ENCODE measurements at places on chromosomes 6 and 20. TPM values are rescaled to one million over a fixed set of nuclear protein-coding genes. Genes with fewer than 3 reads are reported as not detected.
A peak's percentile ranks its signal among the peaks of the same experiment; 100 is the strongest.

GRCh38 chr6:122678841-122679240 is 68.6 kb downstream of the PKIB start:
- H3K4me3 ChIP-seq, result no peak overlapping the region
- H3K27ac ChIP-seq, result no peak overlapping the region
- peaks cover 22% of the 10 kb centered on the region for H3K4me1 ChIP-seq
- H3K36me3 ChIP-seq, result no peaks in the 10 kb centered on the region
- DNase-seq, result no peak

Gene FNDC1
- total RNA-seq, result 0.17 TPM

Gene SLC17A3
- total RNA-seq, result not detected

DNA sequence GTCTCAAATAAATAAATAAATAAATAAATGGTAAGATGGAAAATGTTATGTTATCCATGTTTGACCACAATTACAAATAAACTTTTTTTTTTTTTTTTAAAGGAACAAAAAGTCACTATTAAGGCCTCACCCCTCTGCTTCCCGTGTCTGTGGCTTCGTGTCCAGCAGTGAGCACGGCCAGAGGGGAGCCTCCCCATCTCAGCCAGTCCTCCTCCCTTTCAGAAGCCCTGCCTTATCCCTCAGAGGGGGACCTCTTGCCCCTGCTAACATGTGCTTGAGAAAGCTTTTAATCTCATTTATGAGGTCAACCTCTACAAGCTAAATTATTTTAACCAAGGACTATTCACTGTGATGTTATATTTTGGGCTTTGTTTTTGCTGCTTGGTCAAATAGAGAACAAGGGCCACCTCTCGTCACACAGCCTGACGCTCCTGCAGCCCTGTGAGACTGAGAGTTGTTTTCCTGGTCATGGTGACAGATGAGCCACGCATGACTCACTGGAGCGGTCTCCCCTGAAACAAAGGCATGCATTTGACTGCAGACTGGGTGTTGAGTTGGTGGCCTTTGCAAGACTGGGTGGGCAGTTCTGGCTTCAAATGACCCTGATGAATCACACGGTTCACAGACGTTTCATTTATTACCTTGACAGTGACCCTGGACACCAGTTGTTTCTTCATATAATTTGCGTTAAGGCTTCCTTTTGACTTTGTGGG is 131.8 kb downstream of the TIAM2 start:
- peaks cover 37% of the 10 kb centered on the region for H3K4me1 ChIP-seq
- no peaks in the 10 kb centered on the region for H3K27me3 ChIP-seq
- peak overlapping the region; percentile 50 for H3K4me3 ChIP-seq
- DNase-seq, result peak; percentile 80
- peak overlapping the region; percentile 97 for H3K27ac ChIP-seq

DNA sequence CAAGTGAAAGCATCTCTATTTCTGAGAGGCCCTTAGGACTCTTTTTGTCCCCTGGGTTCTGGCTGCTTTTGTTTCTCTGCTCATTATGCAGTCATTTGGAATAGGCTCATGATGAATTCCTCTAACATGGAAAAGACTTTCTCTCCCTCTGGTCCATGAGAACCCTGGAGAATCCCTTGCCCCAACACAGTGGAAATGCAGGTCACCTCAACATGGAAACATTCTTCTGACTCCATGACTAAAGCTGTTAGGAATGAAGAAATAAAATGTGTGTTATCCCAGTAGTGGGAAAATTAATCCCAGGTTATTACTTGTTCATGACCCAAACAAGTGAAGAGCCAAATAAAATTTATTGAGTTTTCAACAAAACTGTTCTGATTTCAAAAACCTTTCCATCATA is 458.6 kb downstream of the EPM2A start:
- no peak for DNase-seq
- H3K27ac ChIP-seq, result no peak overlapping the region
- no peaks in the 10 kb centered on the region for H3K36me3 ChIP-seq
- no peak overlapping the region for H3K4me3 ChIP-seq

Gene ARMC2
- 7.1 TPM for total RNA-seq

DNA sequence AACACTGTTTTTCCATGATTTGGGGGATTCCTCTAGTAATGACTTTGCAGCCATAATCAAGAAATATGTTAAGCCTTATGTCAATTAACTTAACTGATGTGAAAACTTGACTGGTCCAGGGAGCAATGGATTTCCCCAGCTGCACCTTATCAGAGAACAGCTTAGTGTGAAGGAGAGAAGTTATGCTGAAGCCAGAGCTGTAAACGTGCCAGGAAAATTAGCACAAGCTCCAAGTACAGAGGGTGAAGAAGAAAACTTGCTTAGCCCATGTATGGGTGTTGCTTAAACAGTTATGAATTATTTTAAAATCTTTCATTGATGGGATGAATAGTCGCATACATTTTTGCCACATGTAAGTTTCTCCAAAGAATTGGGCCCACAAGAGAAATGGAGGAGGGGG is 214.9 kb upstream of the RNF217 start:
- no peaks in the 10 kb centered on the region for H3K27me3 ChIP-seq
- H3K4me3 ChIP-seq, result no peak overlapping the region
- H3K4me1 ChIP-seq, result no peaks in the 10 kb centered on the region
- no peaks in the 10 kb centered on the region for H3K36me3 ChIP-seq
- no peak for DNase-seq

Gene RIMS4
- 0.40 TPM for total RNA-seq

DNA sequence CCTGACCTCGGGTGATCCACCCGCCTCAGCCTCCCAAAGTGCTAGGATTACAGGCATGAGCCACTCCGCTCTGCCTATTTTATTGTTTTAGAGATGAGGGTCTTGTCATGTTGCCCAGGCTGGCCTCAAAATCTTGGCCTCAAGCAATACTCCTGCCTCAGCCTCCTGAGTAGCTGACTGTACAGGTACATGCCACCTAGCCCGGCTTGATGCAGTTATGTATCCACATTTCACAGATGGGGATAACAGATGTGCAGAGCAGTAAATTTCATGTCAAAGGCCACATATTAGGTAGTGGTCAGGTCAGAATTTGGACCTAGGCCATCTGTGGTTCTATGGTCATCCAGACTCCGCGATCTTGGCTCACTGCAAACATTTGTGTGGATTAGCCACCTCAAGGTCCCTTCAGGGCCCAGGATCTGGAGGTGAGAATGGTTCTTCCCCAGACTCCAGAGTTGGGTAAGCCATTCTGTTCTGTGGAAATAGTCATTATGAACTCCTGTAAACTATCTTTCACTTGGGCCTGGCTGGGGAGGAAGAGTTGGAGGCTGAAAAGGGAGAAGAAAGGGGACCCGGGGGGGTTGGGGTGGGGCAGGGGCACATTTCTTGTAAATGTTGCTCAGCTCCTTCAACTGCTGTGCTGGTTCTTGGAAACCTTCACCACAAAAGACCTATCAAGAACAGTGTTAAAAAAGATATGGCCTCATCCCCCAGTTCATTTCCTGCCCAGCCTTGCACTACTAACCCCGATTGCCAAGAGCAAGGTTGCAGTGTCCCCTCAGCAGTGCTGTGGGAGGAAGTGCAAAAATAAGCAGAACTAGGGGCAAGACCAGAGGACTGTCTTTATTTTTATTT is 13.0 kb downstream of the PIM1 start:
- H3K27ac ChIP-seq, result no peak overlapping the region
- no peaks in the 10 kb centered on the region for H3K36me3 ChIP-seq
- no peaks in the 10 kb centered on the region for H3K4me1 ChIP-seq
- no peak overlapping the region for H3K4me3 ChIP-seq
- DNase-seq, result no peak

Gene ZNF311
- 2.2 TPM for total RNA-seq

- no peak overlapping the region for H3K4me3 ChIP-seq
- H3K4me1 ChIP-seq, result no peaks in the 10 kb centered on the region
- DNase-seq, result no peak
- no peaks in the 10 kb centered on the region for H3K36me3 ChIP-seq
- H3K27me3 ChIP-seq, result peaks cover 30% of the 10 kb centered on the region
Observed at GRCh38 chr20:52994184-52994970, 22.2 kb downstream of the TSHZ2 start.

GRCh38 chr20:53949319-53949839 is 121.0 kb downstream of the BCAS1 start:
- no peak overlapping the region for H3K27ac ChIP-seq
- H3K4me1 ChIP-seq, result peaks cover 25% of the 10 kb centered on the region
- peak; percentile 61 for DNase-seq
- no peak overlapping the region for H3K4me3 ChIP-seq

GRCh38 chr6:121223930-121224329 is 110.3 kb downstream of the TBC1D32 start:
- no peaks in the 10 kb centered on the region for H3K36me3 ChIP-seq
- H3K27ac ChIP-seq, result no peak overlapping the region
- H3K27me3 ChIP-seq, result no peaks in the 10 kb centered on the region
- no peak for DNase-seq
- no peak overlapping the region for H3K4me3 ChIP-seq

GRCh38 chr6:36610041-36610955 is 16.1 kb downstream of the SRSF3 start:
- no peaks in the 10 kb centered on the region for H3K27me3 ChIP-seq
- no peak overlapping the region for H3K4me3 ChIP-seq
- H3K27ac ChIP-seq, result peak overlapping the region; percentile 34

DNA sequence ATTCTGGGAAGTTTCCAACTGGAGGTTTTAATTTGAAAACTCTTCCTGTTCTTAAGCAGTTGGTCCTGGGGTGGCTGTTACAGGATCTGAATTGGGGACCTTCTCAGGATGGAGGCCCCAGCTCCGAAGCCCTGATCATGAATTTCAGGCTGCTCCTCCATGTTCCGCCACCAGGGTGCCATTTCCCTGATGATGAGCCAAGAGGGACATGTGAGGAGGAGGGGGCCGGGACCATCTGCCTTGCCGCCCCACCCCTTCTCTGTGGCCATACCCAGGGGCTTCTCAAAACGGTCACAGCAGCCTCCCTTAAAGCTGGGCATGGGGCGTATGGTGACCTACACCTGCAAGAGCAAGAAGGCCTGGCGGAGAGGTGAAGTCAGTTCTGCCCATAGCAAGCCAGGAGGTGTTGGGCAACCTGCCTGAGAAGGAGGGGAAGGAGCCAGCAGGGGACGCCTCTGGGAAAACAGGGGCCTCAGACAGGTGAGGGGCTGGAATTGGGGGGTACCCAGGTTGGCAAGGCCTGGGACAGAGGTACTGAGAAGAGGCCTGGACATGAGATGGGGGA is 3.6 kb upstream of the BAK1 start:
- no peaks in the 10 kb centered on the region for H3K27me3 ChIP-seq
- DNase-seq, result peak; percentile 53
- peaks cover 24% of the 10 kb centered on the region for H3K36me3 ChIP-seq
- H3K27ac ChIP-seq, result no peak overlapping the region
- H3K4me3 ChIP-seq, result no peak overlapping the region

Gene LY6G5C
- total RNA-seq, result 5.4 TPM

Gene POM121L2
- not detected for total RNA-seq

- H3K27me3 ChIP-seq, result no peaks in the 10 kb centered on the region
- H3K27ac ChIP-seq, result no peak overlapping the region
- no peak overlapping the region for H3K4me3 ChIP-seq
- no peaks in the 10 kb centered on the region for H3K4me1 ChIP-seq
Observed at GRCh38 chr6:113530769-113531168, 326.4 kb upstream of the MARCKS start.

Gene TRAPPC3L
- not detected for total RNA-seq

DNA sequence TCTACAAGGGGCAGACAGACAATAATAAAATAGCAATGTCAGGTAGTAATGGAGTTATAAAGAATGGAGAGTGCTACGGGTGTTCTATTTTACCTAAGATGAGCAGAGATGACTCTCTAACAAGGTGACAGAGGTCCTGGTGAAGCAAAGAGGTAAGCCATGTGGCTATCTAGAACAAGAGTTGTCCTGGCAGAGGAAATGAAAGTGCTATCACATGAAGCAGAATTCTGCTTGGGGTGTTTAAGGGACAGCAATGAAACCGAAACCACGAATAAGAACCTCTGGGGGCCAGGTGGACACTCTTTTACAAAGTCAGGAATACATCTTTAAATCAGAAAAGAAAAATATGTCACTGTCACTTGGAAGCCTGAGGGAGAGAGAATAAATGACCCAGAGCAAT is 37.9 kb upstream of the IRAK1BP1 start:
- H3K36me3 ChIP-seq, result no peaks in the 10 kb centered on the region
- no peak overlapping the region for H3K27ac ChIP-seq
- no peaks in the 10 kb centered on the region for H3K4me1 ChIP-seq
- H3K27me3 ChIP-seq, result no peaks in the 10 kb centered on the region
- H3K4me3 ChIP-seq, result no peak overlapping the region

DNA sequence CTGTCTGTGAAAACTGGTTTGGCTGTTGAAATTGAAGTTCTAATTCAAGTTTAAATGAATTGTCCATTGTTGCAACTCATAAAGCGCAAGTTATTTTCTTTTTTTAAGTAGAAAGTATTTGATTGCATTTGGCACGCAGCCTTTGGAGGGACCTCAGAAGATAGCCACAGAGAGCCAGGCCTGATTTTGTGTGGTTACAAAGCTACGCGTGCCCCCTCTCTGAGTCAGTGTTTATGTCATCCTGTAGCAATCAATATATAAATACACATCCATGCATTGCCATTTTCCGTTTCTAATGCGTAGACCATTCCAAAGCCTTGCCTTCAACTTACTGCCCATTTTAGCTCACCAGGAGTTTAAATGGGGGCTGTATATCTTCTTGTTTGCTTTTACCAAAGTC is 173.2 kb downstream of the TMEM242 start:
- peaks cover 10% of the 10 kb centered on the region for H3K36me3 ChIP-seq
- no peaks in the 10 kb centered on the region for H3K27me3 ChIP-seq
- no peak for DNase-seq
- no peaks in the 10 kb centered on the region for H3K4me1 ChIP-seq
- no peak overlapping the region for H3K27ac ChIP-seq

GRCh38 chr6:125968493-125968892 is 11.9 kb downstream of the HINT3 start:
- DNase-seq, result no peak
- H3K27me3 ChIP-seq, result no peaks in the 10 kb centered on the region
- H3K4me1 ChIP-seq, result peaks cover 18% of the 10 kb centered on the region
- H3K4me3 ChIP-seq, result no peak overlapping the region
- H3K27ac ChIP-seq, result no peak overlapping the region

- no peaks in the 10 kb centered on the region for H3K27me3 ChIP-seq
- H3K4me3 ChIP-seq, result no peak overlapping the region
- H3K36me3 ChIP-seq, result peaks cover 8% of the 10 kb centered on the region
- peaks cover 60% of the 10 kb centered on the region for H3K4me1 ChIP-seq
- no peak overlapping the region for H3K27ac ChIP-seq
- DNase-seq, result no peak
Observed at GRCh38 chr6:108626777-108627176, 66.1 kb downstream of the FOXO3 start.

DNA sequence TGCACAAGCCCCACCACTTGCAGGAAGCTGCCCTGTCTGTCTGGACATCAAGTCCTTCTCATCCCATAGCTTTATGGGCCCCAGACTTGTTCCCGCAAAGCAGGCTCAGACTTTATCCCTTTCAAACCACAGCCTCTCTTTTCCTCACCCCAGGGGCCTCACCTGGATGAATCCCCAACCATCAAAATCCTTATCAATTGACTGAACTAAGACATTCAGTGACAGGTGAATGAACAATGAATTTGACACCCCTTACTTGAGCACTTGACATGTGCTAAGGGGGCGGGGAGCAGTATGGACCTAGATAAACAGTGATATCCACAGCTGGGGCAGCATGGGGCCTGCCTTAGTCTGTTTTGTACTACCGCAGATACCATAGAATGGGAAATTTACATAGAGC is 5.0 kb downstream of the RAB44 start:
- no peak for DNase-seq
- H3K36me3 ChIP-seq, result no peaks in the 10 kb centered on the region
- no peak overlapping the region for H3K4me3 ChIP-seq
- peaks cover 17% of the 10 kb centered on the region for H3K27me3 ChIP-seq

Gene CCN5
- 0.94 TPM for total RNA-seq

Gene TMX4
- total RNA-seq, result 16.3 TPM

All from Calu3 (cell line).